Activated CD4-positive, CD25-positive, alpha-beta regulatory T cell treated with anti-CD3 and anti-CD28 coated beads, Interleukin-2, amount 50 U/mL, for 16 hours (primary cell): ENCODE measurements at places on chromosomes 2 and 18.

GRCh38 chr18:11323359-11323819 lies 174.0 kb upstream of the PIEZO2 start:
- DNase-seq: no peak

DNA sequence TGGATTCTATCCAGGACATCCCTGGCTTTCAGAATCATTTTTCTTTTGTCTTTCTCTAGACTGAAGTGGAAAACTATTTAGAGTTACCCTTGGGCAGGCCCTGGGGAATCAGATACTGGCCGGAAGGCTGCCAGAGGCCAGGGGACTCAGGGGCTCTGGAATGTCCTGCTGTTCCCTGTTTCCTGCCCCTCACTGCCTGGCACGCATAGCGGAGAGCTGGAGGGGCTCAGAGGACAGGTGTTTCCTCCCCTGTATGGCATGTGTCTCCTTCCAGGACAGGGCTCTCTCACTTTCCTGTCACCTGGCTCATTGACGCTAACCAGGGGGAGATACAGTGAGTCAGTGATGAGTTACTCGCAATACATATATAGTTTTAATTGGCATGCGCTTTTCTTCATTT lies 38.8 kb downstream of the DYSF start:
- no peak for DNase-seq

DNA sequence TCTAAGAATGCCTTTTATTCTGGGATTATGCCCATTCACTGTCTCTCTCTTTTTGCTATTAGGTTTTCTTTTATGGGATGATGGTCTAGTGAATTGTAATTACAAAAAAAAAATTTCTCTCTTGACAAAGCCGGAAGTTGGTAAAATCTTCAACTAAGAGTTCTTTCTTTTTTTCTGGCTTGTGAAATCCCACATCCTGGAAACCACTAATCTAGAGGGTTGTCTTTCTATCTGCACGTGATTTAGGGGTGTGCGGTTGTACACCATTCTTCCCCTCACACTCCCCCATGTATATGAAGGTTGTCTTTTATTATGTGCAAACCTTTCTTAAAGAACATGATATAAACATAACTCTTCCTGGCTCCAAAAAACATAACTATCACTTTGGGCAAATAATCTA lies 52.0 kb downstream of the GATA6 start:
- DNase-seq: no peak

- no peak for DNase-seq
Measured at GRCh38 chr2:170550501-170550900, 164.6 kb upstream of the SP5 start.

GRCh38 chr2:174025271-174026121 lies 60.3 kb upstream of the SP3 start:
- DNase-seq: no peak

DNA sequence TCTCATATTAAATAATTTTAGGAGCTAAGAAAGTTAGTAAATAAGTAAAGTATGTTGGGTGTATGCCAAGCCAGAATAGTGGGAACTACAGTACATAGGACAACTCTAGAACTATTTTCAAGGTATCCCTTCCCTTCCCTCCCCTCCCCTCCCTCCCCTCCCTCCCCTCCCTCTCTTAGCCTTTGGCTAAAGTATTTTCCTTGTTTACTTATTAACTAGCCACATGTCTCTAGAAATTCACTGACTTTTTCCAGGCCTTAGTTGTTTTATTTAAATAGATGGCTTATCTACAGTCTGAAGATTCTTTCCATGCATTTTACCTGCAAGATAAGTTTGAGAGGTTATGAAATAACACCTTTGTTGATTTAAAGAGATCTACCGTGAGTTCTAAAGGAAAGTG lies 402.1 kb downstream of the PARD3B start:
- DNase-seq: no peak

GRCh38 chr2:439077-439476 lies 151.2 kb upstream of the ALKAL2 start:
- DNase-seq: no peak

- no peak for DNase-seq
Measured at GRCh38 chr18:45437366-45437765, 177.9 kb upstream of the SLC14A2 start.

GRCh38 chr2:234880551-234881211 lies 71.1 kb upstream of the SH3BP4 start:
- no peak for DNase-seq

GRCh38 chr18:67380867-67381266 lies 135.7 kb downstream of the DSEL start:
- no peak for DNase-seq

DNA sequence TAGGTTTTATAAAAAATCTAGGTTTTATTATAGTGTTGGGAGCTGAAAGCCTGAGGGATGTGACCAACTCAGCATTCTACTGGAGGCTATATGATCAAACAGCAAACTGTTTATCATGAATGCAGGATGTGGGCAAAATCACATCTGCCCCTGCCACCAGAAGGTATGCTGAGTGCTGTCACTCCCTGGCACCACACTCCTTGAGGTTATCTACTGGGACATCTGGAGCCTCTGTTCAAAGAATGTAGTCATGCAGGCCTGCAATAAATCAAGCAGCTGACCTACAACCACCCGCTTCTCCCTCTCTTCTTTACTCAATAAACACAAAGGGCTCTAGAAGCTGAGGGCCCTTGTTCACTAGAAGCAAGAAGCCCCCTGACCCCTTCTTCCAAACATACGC lies 328.4 kb upstream of the DDX18 start:
- DNase-seq: no peak

DNA sequence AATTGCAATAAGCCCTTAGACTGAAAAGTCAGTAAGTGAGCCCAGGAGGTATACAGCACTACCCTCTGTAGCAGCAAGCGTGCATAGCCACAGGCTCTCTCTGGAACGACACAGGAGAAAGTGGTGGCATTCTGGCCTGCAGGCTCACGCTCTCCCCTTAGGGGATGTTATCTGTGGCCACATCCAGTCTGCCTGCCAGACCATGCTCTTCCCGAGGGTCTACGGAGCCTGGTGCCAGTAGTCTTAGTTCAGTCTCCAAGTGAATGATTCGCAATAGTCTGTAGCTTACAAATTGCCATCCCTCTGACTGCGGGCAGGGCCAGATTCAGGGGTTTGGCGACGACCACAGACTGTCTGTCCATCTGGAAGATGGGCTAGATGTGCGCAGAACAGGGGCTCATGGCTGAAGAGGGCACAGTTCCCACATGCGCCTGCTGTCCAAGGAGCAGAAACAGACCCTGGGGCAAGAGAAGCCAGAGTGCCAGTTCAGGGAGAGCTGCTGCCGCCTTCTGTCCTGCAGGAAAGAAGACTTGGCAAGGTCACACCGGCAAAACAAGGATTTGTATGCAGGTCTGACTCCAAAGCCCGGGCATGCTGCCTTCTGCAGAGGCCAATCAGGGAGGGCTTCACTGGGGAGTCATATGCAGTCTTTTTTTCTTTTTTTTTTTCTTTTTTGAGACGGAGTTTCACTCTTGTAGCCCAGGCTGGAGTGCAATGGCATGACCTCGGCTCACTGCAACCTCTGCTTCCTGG lies 3.5 kb upstream of the KLF11 start:
- no peak for DNase-seq

GRCh38 chr2:200125444-200126284 lies 170.3 kb downstream of the MAIP1 start:
- no peak for DNase-seq

DNA sequence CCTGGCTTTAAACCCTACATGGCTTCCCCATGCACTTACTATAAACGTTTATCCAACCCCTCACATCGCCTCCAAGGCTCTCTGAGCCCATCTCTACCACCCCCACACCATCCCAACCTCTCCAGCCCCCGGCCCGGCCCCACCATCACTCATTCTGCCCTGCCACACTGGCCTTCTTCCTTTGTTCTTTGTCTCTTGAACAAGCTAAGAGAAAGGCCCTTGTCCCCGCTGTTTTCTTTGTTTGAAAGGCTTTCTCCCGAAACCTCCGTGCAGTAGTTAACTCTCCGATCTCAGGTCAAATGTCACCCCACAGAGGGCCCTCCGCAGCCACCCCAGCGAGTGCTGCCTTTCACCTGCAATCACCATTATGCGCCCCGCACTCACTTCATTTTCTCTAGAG lies 100.4 kb downstream of the AFF3 start:
- no peak for DNase-seq

GRCh38 chr2:175001566-175001965 lies 3.6 kb downstream of the CHN1 start:
- DNase-seq: no peak

GRCh38 chr2:47006374-47007222 lies 91.0 kb upstream of the MCFD2 start:
- DNase-seq: no peak

- no peak for DNase-seq
Measured at GRCh38 chr2:165902934-165903333, 50.6 kb downstream of the TTC21B start.

GRCh38 chr2:53884883-53885282 lies 25.1 kb upstream of the GPR75 start:
- DNase-seq: no peak

DNA sequence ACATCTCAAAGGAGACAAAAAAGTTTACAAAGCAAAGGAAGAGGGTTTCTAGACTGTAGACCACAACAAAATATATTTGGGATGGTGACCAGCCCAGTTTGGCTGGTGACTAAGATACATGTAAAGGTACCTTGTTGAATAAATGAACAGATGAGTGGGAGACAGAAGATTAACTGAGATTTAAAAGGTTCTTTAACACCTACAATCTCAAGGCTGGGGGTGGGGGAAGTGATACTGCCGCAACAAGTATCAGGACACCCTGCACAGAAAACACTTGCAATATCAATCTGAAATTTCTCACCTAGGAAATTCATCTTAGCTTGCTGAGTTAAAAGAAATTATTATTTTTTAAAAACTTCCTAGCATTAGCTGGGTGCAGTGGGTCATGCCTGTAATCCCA lies 8.3 kb downstream of the RNF149 start:
- DNase-seq: no peak

GRCh38 chr2:194815475-194815874 lies 841.6 kb upstream of the SLC39A10 start:
- DNase-seq: no peak

- DNase-seq: no peak
Measured at GRCh38 chr2:929925-930324, 20.7 kb upstream of the SNTG2 start.

DNA sequence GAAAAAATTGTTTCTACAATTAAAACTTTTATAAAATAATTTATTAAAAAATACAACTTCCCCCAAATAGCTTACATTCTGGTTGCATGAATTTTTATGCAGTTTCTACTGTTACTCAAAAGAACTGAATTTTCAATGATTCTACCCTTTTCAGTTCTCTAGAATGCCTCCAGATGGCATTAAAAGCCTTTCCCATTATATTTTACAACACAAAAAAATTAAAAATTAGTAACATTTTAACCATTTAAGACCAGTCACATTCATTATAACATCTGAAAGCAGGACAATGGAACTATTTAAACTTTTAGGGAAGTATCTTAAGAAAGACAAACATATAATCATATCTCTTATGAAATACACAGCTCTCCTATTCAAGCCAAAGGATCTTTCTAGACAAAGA lies 236.0 kb upstream of the REV1 start:
- DNase-seq: no peak

- DNase-seq: no peak
Measured at GRCh38 chr2:7999683-8000476, 682.0 kb upstream of the ID2 start.

- no peak for DNase-seq
Measured at GRCh38 chr2:162230761-162231160, 12.5 kb downstream of the FAP start.

DNA sequence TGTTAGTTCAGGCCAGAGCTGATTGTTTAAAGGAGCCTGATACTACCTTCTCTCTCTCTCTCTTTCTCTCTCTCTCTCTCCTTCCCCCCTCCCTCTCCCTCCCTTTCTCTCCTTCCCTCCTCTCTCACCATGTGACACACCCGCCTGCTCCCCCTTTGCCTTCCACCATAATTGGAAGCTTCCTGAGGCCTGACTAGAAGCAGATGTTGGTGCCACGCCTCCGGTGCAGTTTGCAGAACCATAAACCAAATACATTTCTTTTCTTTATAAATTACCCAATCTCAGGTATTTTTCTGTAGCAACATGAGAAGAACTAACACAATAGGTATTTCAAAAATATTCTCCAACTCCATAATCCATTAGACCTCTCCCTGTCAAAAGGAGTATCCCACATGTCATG lies 62.4 kb downstream of the ANKRD62 start:
- DNase-seq: no peak

GRCh38 chr2:99880148-99880963 lies 262.0 kb downstream of the AFF3 start:
- DNase-seq: no peak

- no peak for DNase-seq
Measured at GRCh38 chr18:70620837-70621612, 332.2 kb downstream of the SOCS6 start.

- peak; percentile 37 for DNase-seq
Measured at GRCh38 chr2:230908595-230909191, 16.3 kb downstream of the GPR55 start.

DNA sequence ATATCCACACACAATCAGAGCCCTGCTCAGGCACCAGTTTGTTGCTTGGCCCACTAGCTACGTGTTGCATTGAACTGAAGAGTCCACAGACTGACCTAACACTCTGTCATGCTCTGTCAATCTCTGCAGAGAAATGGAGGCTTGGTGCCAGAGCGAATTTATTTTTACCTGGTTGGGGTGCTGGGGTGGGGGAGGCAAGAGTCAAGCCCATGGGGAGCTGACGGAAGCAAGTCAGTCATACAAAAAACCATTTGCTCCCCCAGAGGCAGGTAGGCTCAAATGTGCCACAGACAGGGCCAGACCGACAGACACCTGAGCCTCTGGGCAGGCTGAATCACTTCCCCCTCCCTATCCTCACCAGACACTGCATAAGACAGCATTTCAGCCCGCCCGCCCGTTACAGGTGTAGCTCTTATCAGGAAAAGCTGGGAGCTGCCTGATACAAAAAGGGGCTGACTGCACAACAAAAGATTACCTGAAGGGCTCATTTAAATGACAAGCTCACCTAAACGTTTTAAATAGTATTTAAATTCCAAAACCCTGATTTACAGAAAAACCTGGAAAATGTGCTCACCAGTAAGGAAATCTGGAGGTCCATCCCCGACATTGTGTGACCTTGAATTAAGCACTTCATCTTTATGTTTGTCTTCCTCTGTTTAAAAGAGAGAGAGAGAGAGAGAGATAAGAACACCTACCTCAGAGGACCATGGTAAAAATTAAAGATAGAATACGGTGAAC lies 2.1 kb upstream of the PCBP1 start:
- no peak for DNase-seq

- no peak for DNase-seq
Measured at GRCh38 chr2:36963106-36963505, 3.2 kb downstream of the STRN start.

GRCh38 chr18:36315736-36316135 lies 18.2 kb downstream of the FHOD3 start:
- no peak for DNase-seq

DNA sequence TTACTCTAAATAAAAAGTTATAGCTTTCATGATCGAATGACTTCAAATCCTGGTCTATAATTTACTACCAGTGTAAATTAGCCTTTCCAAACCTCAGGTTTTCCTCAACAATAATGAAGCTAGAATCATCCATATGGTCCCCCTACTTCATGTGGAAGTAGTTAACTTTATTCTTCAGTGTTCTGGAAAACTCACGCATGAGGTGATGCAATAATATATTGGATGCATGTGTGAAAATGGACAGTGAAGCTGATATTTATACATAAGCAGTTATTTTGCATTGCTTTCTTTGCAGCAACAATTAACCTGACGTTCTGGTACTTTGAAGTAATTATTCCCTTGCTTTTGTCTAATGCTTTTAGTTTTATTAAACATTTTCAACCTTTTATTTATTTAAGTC lies 18.6 kb upstream of the UNC80 start:
- no peak for DNase-seq
